ENCODE measurements at places on chromosomes 5 and 9.

- DNase-seq = no peak
Observed at GRCh38 chr9:84230355-84231145, 110.0 kb downstream of the SLC28A3 start.

DNA sequence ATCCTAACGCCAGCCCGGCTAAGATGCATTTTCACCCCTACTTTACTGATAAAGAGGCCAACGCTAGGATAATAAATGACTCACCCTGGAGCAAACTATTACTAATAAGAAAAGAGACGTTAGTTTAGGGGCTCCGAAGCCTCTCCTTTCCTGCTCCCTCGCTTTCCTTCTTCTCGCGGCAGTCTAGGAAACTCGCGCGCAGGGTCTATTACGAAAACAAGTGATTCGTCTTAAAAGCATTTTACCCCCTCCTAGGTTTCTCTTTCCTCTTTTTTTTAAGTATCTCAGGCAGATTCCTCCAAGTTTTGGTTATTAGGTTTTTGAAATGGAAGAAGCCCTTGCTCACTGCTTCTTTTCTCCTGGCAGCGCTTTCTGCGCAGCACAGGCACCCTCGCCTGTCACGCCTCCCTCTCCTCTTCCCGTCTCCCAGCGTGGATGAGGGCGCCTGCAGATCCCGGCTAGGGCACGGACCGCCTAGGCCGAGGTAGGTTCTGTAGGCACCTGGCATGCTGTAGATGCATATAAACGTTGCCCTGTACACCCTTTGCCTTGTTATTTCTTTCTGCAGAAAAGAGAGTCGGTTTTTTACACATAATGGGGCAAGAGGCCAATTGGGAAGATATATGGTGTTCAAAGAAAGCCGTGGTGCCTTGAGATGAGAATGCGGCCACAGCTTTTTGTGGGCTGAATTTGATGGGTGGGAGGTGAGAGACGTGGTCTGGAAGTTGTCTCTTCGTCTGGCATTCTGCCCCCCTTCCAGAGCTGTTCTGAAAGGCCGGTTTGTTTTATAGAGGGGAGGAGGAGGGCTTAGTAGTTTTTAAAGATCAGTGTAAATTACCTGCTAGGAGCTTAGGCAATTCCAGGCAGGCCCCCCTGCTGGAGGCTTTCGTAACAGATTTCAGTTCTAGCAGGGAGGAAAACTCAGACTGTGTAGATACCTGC lies 983 bp downstream of the GCNT1 start:
- no peak for DNase-seq

DNA sequence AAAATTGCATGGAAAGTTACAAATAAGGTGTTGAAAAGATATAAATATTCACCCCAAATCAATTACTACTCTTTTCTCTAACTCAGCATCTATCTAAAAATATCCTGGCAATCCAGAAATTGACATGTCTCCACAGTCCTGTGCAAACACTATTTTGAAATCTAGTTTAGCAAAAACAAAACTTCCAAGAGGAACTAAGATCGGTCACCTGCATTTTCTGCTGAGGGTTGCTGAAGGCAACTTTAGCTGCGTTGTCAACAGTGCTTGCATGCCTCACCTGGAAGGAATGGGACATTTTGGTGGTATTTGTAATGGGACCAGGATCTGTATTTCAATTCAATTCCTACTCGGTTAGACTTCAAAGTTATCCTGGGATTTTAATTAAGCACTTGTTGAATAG lies 398.3 kb downstream of the NTRK2 start:
- DNase-seq = no peak

DNA sequence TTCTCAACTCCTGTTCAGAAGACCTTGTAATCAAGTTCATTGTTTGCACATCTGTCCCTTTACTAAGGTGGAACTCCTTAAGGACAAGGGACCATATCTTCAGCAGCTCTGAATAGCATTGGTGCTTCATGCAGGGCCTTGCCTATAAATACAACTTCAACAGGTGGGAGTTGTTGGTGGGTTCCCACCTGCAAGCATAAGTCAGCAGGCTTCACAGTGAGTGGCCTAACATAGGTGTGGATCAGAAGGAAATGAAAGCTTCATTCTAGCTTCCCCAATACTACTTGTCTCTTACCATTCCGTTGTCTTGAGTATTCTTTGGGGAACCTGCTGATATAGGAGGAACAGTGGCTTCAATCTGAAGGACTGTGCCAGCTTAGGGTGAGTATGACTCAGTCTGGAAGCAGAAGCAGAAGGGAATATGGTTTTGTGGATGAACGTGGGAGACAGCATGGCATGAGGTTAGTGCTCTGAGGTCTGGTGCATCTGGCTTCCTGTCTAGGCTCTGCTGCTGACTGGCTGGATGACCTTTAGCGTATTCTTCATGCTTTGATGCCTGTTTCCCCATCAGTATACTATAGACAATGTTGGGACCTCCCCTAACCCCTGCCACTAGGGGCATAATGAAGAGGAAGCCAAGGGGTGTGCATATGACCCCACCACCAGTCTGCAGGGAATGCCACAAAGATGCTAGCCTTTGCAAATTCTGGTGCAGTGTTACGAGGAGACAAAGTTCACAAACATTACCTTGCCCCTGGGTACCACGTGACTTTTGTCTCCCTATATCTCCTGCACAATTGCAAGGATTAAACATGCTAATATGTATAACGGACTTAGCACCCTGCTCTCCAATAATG lies 192.3 kb downstream of the PALM2AKAP2 start:
- no peak for DNase-seq

GRCh38 chr5:93569300-93570160 lies 11.5 kb downstream of the NR2F1-AS1 start:
- no peak for DNase-seq

DNA sequence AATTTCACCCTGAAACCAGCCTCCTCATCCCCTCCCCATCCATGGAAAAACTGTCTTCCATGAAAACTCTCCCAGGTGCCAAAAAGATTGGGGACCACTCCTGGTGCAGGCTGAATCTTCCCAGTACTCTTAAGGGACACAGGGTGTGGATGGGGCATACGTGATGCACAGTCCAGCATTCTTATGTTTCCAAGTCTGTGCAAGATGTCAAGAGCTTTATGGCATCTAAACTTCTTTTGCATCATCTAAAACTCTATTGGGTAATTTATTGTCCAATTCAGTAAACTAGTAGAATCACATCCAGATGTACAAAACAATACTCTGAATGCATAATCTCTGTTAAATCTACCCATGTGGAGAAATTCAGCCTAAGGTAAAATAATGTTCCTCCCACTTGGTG lies 9.3 kb upstream of the FGD3 start:
- no peak for DNase-seq

DNA sequence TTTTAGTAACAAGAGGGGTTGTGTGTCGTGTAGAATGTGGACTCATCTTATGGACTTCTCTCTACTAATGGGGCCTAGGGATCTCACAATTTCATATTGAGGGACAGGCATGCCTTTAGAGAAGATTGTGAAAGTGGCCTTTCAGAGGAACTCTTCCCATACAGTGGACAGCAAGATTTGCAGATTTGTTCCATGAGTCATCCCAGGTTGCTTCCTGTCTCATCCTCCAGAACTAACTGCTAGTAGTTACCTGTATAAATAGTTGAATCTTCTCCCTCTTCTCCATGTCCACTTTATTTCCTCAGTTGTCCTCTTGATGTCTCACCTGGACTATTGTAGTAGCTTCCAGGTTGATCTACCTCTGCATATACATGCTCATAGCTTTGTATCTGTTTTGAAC lies 997.5 kb upstream of the CTNND2 start:
- DNase-seq = no peak

GRCh38 chr5:27093279-27093678 lies 54.9 kb upstream of the CDH9 start:
- DNase-seq = no peak

GRCh38 chr5:141574122-141574510 lies 44.7 kb downstream of the DIAPH1 start:
- no peak for DNase-seq

GRCh38 chr9:119967867-119968535 lies 598.8 kb upstream of the BRINP1 start:
- DNase-seq = no peak

DNA sequence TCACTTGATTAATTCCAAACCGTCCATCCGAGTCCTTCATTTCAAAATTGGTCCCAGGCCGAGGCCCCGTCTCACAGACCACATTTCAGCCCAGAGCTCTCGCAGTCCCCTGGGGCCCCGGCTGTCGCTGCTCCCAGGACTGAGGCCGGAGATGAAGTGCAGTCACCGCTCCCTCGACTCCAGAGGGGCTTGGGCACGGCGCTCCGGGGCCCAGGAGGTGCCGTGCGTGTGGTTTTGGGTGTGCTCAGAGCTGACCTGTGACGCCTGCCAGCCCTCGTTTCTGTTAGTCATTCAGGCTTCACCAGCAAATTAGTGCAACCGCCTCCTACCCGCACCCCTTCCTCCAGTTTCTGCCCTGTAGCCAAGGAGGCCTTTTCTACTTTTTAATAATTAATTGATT lies 48.7 kb upstream of the PHYKPL start:
- DNase-seq = no peak

DNA sequence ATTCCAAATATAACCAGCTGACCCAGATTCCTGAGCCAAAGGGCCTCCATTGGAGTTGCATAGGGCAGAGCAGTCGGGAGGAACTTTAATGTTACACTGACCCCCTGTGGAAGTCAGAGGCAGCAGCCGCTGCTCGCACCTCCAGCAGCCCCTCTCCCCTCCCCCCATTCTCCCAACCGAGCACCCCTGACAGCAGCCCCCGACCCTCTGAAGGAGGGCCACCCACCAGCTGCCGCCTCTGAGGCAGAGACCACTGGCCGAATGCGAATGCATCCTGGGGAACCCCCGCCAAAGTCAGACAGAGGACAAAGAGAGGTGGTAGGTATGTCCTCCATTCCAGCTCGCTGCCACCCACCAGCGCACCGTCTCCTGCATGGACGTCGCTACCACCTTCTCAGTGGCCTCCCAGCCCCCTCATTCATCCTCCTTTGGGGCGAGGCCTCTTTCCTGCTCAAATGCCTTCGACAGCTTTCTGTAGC lies 231.0 kb downstream of the CDK5RAP2 start:
- no peak for DNase-seq

- DNase-seq = no peak
Observed at GRCh38 chr5:32506201-32506661, 61.7 kb upstream of the ZFR start.

GRCh38 chr9:37371565-37372464 lies 50.7 kb upstream of the GRHPR start:
- DNase-seq = no peak

- DNase-seq = no peak
Observed at GRCh38 chr5:166767858-166768257, 1523.6 kb upstream of the WWC1 start.

GRCh38 chr9:97487107-97487506 lies 14.4 kb upstream of the TMOD1 start:
- no peak for DNase-seq

DNA sequence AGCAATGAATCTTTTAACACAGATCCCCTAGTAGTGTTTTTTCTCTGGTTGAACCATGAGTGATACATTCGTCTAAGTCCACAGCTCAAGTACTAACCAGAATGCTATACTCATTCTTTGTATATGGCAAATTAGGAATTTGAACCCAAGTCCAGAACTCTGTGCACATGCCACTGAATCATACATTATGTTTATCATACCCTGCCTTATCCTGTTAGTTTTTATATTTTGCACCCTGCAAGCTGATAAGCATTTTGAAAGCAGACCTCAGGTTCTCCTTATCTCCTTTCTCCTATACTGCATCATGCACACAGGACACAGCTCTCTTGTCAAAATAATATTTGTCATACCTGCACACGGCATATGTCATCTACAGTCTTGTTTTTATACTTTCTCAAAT lies 54.6 kb upstream of the ELL2 start:
- DNase-seq = no peak

DNA sequence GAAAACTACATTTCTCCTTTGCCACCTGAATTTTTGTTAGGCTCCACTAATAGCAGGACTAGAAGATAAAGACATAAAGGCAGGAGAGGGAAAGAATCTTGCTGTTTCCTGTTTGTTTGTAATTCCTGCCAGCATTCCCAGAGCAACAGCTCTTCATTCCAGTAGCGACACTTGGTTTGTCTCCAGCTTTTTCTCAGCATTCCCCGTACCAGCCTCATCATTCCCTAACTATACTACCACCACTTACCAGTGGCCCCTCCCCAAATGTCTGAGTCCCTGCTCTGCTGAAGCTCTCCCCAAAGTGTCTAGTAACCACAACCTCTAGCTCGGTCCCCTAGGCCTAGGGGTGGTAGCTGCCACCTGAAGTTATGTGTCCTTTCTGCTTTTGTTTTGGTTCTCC lies 18.6 kb downstream of the CETN3 start:
- DNase-seq = no peak

GRCh38 chr5:74288448-74289108 lies 351.9 kb downstream of the ENC1 start:
- no peak for DNase-seq

DNA sequence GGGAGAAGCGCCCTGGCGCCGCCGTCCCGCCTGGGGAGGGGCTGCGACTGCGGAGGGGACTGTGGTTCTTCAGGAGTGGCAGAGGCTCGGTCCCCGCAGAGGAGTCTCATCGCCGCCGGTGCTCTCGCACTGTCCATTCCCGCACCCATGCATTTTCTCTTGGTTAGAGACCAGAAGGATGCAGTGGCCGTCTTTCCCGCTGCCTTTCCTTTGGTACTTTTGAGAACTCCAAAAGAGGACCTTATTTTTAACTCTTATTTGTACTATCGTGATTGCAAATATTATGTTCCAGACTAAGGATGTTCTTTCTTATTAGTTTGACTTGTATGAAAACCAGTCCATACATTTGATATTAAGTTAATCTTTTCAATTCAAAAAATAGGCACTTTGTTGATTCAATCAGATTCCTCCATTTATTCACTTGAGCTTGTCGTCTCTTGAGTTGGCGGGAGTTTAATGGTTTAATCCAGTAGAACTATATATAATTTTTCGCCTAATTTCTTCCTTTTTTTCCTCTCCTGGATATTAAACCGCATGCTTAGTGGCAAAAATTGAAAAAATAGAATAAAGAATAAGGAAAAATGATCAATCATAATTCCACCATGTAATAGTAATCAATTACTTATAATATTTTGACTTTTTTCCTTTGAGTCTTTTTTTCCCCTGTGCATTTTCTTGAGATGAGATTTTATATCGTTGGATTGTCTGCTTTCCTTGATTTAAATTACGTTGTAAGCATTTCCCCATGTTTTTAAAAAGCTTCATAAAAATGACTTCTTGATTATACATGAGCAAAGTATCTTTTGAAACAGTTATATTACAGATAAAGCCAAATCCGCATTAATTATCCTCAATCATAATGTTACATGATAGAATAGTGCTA lies 861 bp downstream of the ZFYVE16 start:
- peak; percentile 46 for DNase-seq

- no peak for DNase-seq
Observed at GRCh38 chr5:36691696-36692371, 85.4 kb downstream of the SLC1A3 start.

- no peak for DNase-seq
Observed at GRCh38 chr5:56126487-56127179, 106.5 kb downstream of the ANKRD55 start.
